ENCODE measurements at places on chromosomes 7 and 10.

DNA sequence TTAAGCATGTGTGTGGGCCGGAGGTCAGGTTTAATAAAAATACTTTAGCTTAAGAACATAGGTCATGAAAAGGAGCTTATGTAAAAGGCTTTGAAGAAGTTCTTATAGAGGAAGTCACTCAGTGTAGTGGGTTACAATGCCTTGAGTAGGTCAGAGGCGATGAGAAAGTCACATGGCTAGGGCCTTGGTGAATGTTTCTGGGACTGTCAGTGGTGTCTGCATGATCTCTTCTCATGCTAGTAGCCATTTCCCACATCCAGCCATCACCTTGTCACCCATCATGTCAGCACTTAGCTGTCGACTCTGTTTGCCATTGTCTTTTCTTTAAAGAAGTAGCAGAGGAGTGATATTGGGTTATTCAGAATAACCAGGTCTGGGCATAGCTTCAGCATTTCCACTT is 236.6 kb downstream of the CDK14 start:
- no peak for DNase-seq

DNA sequence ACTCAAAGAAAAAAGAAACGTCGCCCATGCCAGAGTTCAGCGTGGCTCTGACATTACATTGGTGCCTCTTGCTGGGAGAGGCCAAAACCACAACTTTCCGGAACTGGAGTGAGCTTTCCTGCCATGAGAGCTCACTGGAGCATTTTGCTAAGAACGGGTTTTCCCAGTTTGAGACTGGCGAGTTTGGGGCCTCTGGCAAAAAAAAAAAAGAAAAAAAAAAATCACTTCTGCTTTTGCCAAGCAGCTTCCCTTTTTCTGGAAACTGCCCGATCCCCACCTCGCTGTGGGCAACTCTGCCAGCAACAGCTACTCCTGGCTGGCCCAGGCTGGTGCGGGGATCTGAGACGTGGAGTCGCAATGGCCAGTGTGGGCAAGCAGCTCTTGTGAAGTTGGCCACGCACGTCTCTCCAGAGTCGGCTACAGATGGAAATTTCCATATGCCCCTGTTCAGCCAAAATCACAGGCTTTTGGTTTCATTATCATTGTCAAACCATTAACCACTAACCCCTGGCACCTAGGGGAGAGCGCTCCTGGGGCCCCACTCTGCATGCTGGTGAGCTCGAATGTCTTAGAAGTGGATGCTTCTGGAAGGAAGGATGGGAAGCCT is 25.7 kb downstream of the PRKAG2 start:
- no peak for DNase-seq

DNA sequence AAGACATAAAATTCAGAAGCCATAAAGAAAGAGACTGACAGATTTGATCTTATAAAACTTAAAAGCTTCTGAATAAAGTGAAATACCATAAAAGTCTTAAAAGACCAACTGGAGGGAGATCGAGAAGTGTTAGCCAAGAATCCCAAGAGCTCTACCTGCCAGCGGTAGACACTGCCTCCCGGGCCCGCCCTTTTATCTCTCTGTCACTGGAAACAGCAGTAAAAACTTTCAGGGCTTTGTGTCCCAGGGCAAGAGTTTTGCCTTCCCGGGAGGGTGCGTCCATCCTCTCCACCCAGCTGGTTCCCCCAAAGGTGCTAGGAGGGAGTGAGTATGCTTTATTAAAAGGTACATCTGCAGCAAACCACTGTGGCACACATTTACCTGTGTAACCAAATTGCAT is 5.8 kb downstream of the PLA2G12B start:
- DNase-seq: no peak

DNA sequence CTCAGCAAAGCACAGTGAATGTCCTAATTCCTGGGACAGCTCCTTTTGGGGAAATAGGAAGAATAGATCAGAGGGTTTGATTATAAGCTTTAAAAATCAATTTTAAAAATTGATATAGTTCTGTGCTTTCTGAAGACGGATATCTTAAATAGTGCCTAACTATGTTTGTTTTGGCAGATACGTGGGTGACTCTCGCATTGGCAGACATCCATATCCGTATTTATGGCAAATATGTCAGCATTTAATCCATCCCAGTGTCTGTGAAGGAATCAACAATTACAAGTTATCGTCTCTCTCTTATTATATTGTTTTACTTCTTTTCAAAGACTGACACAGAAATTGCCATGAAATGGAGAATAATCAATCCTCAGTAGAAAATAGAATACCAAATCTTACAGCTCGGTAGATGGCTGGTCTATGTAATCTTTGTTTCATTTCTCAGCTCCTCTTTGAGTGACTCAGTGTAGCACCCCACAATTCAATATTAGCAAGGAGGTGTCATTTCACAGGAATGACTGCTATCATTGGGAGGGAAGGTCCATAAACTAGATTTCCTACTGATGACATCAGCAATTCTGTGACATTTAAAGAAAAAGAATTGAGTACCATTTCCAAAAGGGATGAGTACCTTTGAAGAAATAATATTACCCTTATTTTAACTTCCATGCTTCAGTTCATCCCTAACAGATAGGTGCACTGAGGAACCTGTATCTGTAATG is 186.4 kb upstream of the NFE2L3 start:
- DNase-seq: no peak

All from nephron progenitor cell (in vitro differentiated cells).